Keratinocyte (primary cell): ENCODE measurements at places on chromosomes 6 and 20.

DNA sequence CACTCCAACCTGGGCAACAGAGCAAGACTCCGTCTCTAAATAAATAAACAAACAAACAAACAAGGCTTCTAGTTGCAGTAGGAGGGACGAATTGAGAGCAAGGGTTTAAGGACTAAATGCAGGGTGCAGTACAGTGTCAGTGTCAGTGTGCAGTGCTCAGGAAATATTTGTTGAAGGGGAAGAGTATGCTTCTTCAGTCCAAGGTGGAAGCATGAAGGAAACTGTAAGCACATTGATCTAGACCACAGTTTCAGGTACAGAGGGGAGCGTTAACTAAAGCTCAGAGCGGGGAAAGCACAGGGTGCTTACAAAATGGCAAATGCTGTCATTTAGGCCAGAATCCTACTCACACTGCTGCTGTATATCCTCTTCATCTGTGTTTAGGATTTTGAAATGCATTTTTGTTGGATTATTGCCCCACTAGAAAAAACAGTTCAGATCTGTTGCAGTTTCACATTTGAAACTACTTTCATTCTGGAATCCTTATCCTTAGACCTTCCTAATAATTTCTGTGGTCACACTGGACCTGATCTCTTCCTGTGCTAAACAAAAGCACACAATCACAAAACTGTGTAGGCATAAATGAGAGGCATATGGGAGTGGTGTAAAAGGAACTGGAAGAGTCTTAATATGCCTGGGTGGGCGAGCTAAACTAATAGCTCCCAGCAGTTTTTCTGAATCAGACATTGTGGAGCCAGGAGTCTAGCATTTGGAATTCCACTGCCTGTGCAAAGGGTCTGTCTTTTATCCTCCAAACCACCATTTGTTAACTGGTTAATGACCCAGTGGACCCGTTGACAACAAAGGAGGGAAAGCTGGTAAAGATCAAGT lies 41.4 kb downstream of the CBFA2T2 start:
- no peak for DNase-seq

DNA sequence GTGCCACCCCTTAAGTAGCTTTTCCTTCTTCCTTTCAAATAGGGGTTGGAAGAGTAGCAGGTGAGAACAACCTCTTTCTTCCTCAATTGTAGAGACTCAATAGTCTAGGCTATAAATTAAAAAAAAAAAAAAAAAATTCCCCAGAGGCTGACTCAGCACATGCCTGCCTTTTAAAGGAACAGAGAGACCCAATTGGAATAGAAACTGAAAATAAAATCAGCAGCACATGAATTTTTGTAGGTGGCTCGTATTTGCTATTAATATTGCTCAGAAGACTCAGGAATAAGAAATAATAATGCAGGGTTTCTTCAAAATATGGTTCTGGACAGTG lies 19.3 kb downstream of the TOP1 start:
- DNase-seq = no peak

DNA sequence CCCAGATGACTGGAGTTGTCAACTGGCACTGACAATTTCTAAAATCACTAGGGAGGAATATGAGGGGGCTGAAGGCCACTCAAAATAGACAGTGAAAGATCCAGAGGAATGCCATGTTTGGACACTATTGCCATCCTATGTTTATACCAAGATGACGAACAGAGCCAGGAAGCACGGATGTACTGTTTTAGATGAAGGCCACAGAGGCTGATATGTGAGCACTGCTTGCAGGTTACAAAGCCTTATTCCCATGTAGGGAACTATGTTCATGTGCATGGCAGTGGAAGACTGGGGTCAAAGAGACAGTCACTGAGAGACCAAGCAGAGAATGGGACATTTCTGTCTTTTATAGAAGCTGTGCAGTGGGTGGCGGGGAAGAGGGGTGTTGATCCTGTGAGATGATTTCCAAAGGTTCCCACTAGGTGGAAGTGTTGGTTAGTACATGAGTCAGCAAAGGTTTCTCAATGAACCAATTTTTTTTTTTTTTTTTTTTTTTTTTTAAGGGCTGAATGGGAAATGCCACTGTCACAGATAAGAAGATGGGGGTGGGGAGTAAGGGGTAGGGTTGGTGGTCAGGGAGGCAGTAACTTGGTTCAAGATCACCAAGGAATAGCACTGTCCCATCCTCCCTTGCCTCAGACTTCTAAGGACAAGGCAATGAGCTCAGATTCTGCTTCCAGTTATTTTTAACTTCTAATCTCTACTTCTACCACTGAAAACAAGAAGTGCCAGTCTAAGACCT lies 46.7 kb upstream of the MOCS1 start:
- DNase-seq = no peak

GRCh38 chr6:110181131-110182030 lies 1.2 kb downstream of the CDC40 start:
- DNase-seq = no peak

DNA sequence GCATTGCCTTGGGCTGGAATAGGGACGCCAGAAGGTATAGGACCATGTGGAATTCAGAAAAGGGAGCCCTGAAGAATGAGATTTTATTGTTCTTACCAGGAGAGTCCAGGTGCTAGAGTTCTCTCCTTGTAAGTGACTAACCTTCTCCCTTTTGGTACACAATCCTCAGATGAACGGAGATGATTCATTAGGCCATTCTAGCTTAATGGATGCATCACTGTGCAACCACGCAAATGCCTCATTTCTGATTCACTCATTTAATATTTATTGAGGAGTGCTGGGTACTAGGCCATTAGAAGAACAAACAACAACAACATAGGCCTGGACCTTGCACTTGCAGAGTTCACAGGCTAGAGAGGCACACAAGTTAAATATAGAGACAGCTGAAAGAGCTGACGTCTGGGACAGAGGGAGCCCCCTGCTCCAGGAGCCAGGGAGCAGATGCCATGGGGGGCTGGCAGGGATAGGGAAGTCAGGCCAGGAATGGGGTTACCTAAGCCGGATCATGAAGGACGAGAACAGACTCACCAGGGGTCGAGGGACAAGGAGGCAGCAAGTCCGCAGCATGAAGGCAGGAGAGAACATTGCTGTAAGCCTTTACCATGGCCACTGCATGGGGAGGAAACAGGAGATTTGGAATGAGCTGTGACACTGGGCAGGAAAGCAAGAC lies 179.5 kb upstream of the AKAP12 start:
- DNase-seq = peak; percentile 92

DNA sequence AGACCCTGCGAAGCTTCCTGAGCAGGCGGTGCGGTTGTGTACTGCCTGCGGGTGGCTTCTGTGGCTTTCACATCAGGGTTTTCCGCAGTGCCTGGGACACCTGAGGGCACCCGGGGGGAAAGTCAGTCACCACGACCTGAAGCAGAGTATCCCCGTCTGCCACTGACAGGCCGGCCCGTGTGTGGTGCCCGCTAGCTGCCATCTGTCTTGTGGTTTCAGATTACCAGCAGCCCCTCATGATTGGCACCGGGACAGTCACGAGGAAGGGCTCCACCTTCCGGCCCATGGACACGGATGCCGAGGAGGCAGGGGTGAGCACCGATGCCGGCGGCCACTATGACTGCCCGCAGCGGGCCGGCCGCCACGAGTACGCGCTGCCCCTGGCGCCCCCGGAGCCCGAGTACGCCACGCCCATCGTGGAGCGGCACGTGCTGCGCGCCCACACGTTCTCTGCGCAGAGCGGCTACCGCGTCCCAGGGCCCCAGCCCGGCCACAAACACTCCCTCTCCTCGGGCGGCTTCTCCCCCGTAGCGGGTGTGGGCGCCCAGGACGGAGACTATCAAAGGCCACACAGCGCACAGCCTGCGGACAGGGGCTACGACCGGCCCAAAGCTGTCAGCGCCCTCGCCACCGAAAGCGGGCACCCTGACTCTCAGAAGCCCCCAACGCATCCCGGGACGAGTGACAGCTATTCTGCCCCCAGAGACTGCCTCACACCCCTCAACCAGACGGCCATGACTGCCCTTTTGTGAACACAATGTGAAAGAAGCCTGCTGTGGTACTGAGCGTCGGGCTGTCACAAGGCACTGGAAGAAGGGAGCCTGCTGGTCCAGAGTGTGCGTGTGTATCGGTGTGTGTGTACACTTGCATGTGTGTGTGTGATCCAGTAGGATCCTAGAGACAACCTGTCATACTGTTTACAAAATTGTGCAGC lies 54.4 kb downstream of the GOPC start:
- no peak for DNase-seq

DNA sequence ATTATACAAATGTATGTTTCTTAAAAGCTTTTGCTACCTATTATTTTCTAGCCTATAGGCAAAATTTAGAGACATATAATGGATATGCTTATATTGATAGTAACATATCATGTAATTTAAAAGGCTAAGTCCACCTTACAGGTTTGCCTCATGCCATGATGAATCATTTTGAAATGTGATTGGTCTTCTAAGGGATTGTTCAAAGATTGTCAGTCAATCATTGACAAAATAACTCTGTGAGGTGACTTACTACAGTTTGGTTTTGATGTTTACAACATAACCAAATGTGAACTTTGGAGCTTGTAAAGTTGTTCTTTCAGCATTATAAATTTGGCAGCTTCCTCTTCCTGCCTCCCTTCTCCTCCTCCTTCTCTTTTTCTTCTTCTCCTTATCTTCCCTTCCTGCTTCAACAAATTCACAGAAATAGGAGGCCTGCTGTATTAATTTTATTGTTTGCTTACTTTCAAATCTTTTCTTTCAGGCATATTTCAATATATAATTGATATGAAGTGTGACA lies 39.7 kb upstream of the ZFP64 start:
- DNase-seq = no peak

GRCh38 chr20:5397393-5397792 lies 80.6 kb upstream of the PROKR2 start:
- DNase-seq = no peak

- DNase-seq = no peak
These were observed 9.6 kb upstream of the RHAG start for GRCh38 chr6:49646130-49646824.

DNA sequence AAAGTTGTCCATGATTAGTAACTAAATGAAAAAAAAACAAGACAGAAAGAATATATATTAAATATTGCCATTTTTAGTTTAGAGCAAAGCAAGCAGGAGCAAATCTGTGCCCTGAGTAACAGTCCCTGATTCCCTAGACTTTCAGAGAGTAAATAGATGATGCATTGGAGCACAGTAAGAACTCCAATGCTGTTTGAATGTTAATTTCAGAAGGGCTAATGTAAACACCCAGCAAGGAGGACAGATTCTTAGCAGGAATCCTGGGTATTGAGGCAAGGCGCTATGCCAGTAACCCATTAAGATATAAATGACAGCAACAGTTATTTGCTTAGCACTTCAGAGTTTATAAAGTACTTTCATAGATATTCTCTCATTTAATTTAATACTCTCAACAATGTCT lies 15.6 kb upstream of the NRSN1 start:
- DNase-seq = no peak

DNA sequence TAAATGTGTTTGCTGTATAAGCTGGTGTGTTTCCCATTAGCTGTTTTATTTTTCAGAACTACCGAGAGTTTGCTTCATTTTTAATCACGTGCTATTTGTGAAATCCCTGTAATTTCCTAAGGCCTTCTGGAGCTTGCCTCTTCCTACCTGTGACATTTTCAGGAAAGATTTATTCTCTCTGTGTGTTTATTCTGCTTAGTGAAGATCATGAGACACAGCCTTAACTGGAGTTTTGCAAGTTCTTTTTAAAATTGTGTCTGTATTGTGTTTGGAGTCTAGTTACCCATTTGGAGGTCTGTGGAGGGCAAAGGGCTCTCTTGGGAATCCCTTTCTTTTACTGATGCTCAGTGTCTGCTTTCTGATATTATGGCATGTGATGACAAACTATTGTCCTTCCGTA lies 359.1 kb upstream of the FLRT3 start:
- DNase-seq = no peak

DNA sequence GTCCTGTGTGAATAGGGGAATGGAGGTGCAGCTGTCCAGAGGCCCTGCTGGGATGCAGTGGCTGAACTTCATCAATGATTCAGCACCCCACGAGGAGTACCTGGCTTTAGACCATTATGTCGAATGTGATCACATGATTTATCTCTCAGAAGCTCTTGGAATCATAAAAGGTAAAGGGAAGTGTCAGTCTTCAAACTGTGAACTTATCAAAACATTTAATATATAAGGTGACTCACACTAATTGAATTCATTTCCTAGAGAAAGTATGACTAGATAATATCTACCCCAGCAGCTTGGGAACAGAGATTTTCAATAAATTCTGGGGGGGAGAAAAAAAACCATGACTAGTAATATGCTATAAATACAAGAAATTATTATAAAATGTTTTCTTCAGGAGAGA lies 29.5 kb downstream of the ALDH8A1 start:
- no peak for DNase-seq

GRCh38 chr6:29841030-29841429 lies 13.4 kb downstream of the HLA-G start:
- DNase-seq = no peak

DNA sequence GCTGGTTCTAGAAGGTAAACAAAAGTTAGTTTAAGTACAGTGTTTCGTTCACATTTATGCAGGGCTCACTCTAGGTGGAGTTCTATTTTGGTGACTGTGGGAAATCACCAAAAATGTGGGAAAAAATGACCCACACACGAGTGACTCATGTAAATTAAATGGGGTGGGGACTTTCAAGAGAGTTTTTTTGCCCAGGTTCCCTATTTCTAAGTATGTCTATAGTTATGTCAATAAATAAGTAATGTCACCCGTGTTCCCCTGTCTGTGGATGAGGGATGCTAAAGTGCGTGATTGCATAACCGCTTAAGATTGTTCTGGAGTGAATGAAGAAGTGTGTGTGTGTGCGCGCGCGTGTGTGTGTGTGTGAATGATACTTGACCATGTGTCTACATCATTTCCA lies 69.1 kb downstream of the MYB start:
- DNase-seq = no peak

- DNase-seq = no peak
These were observed 43.5 kb upstream of the TPD52L1 start for GRCh38 chr6:125110056-125110455.
